IMR-90 (cell line): ENCODE measurements at places on chromosomes 3 and 15. TPM values are rescaled to one million over a fixed set of nuclear protein-coding genes. Genes with fewer than 3 reads are reported as not detected.

CLDN18 gene
- not detected in 2 replicates for total RNA-seq

CYP1A2 gene
- total RNA-seq: not detected in 2 replicates

DNA sequence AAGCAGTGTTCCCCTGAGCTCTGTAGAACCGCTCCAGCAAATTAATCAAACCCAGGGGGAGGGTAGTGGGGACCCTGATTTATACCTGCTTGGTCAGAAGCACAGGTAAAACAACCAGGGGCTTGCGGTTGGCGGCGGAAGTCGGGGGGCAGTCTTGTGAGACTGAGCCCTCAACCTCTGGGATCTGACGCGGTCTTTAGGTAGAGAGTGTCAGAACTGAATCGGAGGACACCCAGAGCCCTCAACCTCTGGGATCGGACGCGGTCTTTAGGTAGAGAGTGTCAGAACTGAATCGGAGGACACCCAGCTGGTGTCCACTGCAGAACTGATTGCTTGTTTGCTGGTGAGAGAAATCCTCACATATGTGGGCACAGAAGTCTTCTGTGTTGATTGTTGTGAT lies 12.9 kb upstream of the PAQR5 start:
- no peak for DNase-seq

DNA sequence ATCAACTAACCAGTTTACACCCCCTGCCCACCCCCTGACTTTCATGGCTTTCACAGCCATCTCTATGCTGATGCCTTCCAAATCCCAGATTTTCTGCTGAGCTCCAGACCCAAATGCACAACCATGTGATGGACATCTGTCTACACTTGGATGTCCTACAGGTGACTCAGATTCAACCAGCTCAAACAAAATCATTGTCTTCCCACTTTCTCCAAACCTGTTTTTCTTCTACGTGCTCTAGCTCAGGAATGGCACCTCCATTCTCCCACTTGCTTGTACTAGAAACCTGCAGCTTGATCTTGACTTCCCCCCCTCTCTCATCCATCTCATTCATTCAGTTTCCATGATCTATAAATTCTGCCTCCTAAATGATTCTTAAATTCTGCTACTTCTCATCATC lies 34.1 kb upstream of the RARRES1 start:
- DNase-seq: no peak

DNA sequence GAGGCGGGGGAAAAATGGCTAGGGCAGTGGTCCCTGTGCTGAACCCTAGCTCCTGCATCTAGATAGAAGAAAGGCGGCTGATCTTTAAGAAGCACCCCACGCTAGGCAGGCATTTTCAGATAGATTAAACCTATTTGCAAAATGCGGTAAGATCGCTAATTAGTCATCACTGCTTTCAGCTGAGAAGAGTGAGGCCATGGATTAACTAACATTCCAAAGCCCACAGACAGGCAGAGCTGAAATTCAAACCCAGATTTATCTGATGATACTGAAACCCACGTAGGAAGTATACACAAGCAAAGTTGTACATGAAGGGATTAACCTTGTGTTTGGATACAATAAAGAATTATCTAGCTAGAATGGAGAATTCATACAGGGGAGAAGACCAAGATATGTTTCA lies 4.8 kb downstream of the ADPGK start:
- DNase-seq: peak; percentile 34

EPHB3 gene
- total RNA-seq: 0.72 and 0.83 TPM in 2 replicates

CYP19A1 gene
- total RNA-seq: not detected in 2 replicates

SCAMP5 gene
- total RNA-seq: 0.36 and 0.56 TPM in 2 replicates

SPINT1 gene
- total RNA-seq: 0.56 and 0.90 TPM in 2 replicates

- peak; percentile 34 for DNase-seq
Observed at GRCh38 chr15:68441045-68441743, 9.2 kb upstream of the ITGA11 start.

LRRC57 gene
- 9.5 and 10.0 TPM in 2 replicates for total RNA-seq

GRCh38 chr3:141656771-141657170 lies 81.3 kb upstream of the RNF7 start:
- DNase-seq: peak; percentile 67

GRCh38 chr3:123044981-123045763 lies 17.6 kb upstream of the SEMA5B start:
- no peak for DNase-seq

- no peak for DNase-seq
Observed at GRCh38 chr3:13556207-13556606, 7.3 kb downstream of the FBLN2 start.

GUCA1C gene
- not detected in 2 replicates for total RNA-seq

MEIS2 gene
- total RNA-seq: 50.3 and 71.3 TPM in 2 replicates

LINGO1 gene
- not detected in 2 replicates for total RNA-seq

SLC28A2 gene
- not detected in 2 replicates for total RNA-seq

LRRK1 gene
- 1.9 and 3.0 TPM in 2 replicates for total RNA-seq

GOLGA8T gene
- not detected in 2 replicates for total RNA-seq

- peak; percentile 54 for DNase-seq
Observed at GRCh38 chr3:70550723-70551319, 238.4 kb upstream of the MDFIC2 start.

PPARG gene
- 21.9 and 23.8 TPM in 2 replicates for total RNA-seq

DNA sequence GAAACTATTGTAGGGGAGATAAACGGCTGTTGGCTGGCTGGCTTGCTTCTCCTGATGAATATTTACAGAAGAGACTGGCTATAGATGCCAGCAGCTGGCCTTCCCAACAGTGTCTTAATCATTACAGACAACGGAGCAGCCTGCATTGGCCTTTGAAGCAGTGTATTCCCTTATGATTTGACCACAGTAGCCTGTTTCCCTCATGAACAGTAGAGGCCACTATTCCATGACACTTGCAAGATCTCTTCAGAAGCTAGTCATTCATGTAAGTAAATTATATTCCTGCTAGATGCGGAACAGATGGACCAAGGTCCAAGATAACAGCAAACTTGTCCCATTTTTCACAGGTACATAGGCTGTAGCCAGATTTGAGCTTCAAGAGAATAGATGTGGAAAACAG lies 47.3 kb downstream of the TMCO5A start:
- peak; percentile 55 for DNase-seq

PSTPIP1 gene
- 0.36 and 0.56 TPM in 2 replicates for total RNA-seq

AGBL1 gene
- not detected in 2 replicates for total RNA-seq

TRIM71 gene
- not detected in 2 replicates for total RNA-seq

TMEM207 gene
- total RNA-seq: not detected in 2 replicates

DNA sequence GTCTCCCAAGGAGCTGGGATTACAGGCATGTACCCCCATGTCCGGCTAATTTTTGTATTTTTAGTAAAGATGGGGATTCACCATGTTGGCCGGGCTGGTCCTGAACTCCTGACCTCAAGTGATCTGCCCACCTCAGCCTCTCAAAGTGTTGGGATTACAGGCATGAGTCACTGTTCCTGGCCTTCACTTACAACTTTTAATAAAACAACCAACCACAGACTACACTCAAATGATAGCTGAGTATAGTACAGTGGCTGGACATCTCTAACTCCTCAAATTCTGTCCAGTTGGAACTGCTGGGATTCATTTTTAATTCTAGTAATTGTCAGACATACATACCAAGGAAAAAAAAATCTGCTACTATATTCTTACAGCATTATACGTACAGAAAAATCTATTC lies 71.0 kb downstream of the PBRM1 start:
- DNase-seq: peak; percentile 41

A4GNT gene
- not detected in 2 replicates for total RNA-seq

DNA sequence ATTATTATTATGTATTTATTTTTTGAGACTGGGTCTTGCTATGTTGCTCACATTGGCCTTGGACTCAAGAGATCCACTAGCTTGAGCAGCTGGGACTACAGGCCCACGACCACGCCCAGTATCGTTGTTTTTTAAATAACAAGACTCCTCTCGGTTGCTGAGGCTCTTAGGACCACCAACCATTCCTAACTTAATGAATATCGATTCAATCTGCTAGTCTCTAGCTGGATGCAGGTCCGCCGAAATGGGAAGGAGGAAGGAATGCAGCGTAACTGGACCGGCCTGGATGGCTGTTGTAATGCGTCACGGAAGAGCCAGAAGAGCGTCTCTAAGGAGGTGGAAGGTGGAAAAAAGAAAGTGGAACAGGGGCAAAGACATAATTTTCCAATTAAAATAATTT lies 1.7 kb downstream of the ANXA2 start:
- no peak for DNase-seq

GRCh38 chr3:145094355-145094941 lies 1066.5 kb downstream of the PLOD2 start:
- peak; percentile 54 for DNase-seq

GRCh38 chr15:86852741-86853140 lies 773.1 kb downstream of the AGBL1 start:
- no peak for DNase-seq

GRCh38 chr3:133856316-133856715 lies 39.4 kb downstream of the RAB6B start:
- peak; percentile 27 for DNase-seq

- DNase-seq: no peak
Observed at GRCh38 chr3:116280130-116280740, 165.1 kb downstream of the LSAMP start.

GRCh38 chr3:81027344-81027743 lies 734.1 kb downstream of the GBE1 start:
- no peak for DNase-seq

POPDC2 gene
- under 0.01 TPM in 2 replicates for total RNA-seq

DNA sequence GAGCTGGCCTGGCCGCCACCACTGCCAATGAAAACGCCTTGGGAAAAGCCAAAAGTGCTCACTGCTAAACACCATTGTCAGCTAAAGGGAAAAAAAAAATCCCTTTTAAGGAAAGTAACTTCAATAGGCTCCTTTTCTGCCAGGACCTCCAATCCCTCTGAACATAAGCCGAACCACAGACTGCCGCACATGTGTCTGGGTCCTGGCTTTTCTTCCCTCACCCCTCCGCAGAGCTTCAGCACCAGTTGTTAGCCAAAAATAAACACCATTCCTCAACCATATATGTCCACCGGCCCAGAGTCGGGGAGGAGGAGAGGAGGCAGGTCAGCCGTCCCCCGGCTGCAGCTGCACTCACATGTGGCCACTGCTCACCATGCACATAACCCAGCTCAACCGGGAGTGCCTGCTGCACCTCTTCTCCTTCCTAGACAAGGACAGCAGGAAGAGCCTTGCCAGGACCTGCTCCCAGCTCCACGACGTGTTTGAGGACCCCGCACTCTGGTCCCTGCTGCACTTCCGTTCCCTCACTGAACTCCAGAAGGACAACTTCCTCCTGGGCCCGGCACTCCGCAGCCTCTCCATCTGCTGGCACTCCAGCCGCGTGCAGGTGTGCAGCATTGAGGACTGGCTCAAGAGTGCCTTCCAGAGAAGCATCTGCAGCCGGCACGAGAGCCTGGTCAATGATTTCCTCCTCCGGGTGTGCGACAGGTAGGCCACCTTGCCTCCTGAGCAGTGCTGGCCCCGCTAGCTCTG lies at the start of gene FBXL22:
TSS of gene FBXL22 (plus strand) at position 350 of the 753 bp plus-strand sequence. CDS start at position 356, 6 bp downstream.
- DNase-seq: peak; percentile 84

- peak; percentile 66 for DNase-seq
Observed at GRCh38 chr15:81023483-81024264, 23.0 kb downstream of the TLNRD1 start.

LSAMP gene
- total RNA-seq: 7.9 and 8.1 TPM in 2 replicates

DNA sequence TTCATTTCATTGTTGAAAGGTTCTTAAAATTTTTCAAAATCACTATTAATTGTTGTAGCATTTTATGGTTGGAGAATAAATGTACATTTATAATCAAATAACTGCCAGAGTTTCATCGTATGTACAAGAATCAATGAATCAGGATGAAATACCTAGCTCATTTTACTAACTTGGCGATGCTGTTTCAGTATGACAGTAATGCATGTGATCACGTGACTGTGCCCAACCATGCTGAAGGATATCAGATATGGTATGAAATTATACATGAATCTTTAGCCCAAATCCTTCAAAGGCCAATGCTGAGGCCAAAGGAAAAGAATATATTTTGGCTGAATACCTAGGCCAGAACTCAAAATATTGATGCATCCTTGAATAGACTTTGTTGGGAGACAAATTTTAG lies 288.3 kb upstream of the TGFBR2 start:
- no peak for DNase-seq

- DNase-seq: no peak
Observed at GRCh38 chr3:137103739-137104138, 146.0 kb downstream of the IL20RB start.

GRCh38 chr15:79942741-79943481 lies 28.1 kb downstream of the BCL2A1 start:
- peak; percentile 76 for DNase-seq

DNA sequence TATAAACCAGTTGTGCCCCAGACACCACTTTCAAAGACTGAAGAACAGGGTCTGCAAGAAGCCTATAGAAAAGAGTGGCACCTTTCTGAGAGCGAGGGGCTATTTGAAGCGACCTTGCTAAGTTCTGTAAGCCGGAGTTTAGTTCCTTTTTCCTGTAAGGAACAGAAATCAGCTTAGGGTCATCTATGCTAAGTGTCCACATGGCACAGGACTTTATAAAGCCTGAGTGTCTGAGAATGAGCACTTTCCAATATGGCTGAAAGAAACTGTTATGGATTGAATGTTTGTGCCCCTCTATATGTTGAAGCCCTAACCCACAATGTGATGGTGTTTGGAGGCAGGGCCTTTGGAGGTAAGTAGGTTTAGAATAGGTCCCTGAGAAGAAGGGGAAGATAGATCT lies 4.0 kb upstream of the A4GNT start:
- DNase-seq: no peak

GRCh38 chr15:62482785-62483429 lies 317.8 kb upstream of the C2CD4B start:
- DNase-seq: peak; percentile 65

GRCh38 chr3:25749031-25749581 lies 34.1 kb downstream of the NGLY1 start:
- DNase-seq: no peak

DNA sequence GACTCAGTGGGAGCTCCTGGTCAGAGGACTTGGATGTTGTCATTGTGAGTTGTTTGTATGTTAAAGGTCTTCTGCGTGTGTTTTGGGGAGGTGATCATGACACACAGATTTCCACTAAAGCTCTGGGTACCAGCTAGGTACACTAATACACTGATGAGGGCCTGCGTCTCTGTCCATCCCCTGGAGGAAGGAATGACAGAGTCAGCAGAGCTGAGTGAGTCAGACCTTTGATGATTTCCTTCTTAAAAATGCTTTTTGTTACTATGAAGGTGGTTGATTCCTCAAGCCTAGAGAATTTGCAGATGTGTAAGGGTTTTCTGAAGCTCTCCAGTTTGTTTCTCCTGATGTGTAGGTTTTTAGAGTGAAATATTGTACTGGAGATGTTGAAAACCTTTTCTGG lies 424.1 kb upstream of the TPM1 start:
- peak; percentile 94 for DNase-seq

TNNC1 gene
- 1.1 and 1.3 TPM in 2 replicates for total RNA-seq

GRCh38 chr15:91965501-91966193 lies 112.1 kb downstream of the SLCO3A1 start:
- DNase-seq: peak; percentile 33

CNOT10 gene
- total RNA-seq: 19.4 and 20.4 TPM in 2 replicates

- no peak for DNase-seq
Observed at GRCh38 chr3:134992586-134992985, 197.5 kb downstream of the EPHB1 start.

GRCh38 chr3:100113723-100114412 lies 433 bp downstream of the FILIP1L start:
- DNase-seq: no peak

GRCh38 chr3:109702976-109703375 lies 365.6 kb upstream of the DPPA4 start:
- DNase-seq: no peak
